Ovary (tissue), 10 donors: ENCODE measurements at places on chromosomes 16 and 17. TPM values are rescaled to one million over a fixed set of nuclear protein-coding genes. Genes with fewer than 3 reads are reported as not detected.

DNA sequence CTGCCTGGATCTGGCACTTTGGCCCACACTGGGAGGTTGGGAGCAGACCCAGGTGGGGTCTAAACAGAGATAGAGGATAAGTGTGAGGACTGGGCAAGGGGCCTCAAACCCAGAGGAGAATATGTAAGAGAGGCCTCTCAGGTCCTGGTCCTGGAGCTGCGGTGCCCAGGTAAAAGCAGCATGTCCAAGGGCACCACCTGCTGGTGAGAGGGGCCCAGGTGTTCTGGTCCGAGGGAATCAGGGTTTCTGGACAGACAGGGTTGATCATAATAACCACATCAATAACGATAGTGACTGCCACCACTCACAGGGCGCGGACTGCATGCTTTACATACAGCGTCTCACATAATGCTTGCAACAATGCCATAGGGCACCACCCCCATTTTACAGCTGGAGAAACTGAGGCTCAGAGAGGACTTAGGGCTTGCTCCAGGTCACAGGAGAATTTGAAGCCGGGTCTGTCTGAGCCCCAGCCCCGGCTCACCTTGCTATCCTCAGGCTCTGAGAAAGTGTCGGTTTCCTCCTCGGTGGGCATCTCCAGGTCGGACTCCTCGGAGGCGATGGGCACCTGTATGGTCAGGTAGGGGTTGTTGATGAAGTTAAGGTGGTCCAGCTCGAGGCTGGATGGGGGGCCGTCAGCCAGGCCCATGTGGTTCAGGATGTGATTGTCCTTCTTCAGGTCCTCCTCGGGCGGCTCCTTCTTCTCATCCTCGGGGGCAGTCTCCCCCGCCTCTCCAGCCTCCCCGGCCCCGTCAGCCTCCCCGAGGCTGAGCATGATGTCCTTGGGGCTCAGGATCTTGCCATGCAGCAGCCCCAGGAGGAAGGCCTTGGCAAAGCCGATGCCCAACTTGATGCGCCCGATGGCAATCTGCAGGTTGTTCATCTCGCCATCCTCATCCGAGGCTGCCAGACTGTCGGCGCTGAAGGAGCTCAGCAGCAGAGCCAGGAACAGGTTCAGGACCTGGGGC, 19.1 kb upstream of the CD79B start:
- DNase-seq = no peak
- no peak overlapping the region for H3K4me3 ChIP-seq
- no peaks in the 10 kb centered on the region for H3K36me3 ChIP-seq
- H3K27ac ChIP-seq = no peak overlapping the region

DNA sequence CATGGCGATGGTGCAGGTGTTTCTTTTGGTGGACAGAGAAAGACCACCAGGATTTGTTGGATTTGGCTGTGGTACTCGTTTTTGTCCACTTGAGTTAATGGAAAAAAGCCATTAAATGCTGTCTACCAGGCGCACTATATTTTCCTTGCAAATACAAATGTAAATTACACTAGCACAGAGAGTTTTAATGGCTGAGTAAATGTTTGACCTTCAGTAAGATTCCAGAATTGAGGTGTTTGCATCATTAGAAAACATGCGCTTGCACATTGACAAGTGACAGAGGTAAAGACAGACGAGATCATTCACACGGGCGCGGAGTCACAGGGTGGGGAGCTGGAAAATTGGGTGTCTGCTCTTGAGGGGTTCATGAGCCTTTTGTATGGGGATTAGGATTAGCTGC, 53.5 kb upstream of the AKTIP start:
- H3K4me3 ChIP-seq = no peak overlapping the region
- no peaks in the 10 kb centered on the region for H3K4me1 ChIP-seq
- H3K27me3 ChIP-seq = no peaks in the 10 kb centered on the region
- H3K27ac ChIP-seq = no peak overlapping the region

DNA sequence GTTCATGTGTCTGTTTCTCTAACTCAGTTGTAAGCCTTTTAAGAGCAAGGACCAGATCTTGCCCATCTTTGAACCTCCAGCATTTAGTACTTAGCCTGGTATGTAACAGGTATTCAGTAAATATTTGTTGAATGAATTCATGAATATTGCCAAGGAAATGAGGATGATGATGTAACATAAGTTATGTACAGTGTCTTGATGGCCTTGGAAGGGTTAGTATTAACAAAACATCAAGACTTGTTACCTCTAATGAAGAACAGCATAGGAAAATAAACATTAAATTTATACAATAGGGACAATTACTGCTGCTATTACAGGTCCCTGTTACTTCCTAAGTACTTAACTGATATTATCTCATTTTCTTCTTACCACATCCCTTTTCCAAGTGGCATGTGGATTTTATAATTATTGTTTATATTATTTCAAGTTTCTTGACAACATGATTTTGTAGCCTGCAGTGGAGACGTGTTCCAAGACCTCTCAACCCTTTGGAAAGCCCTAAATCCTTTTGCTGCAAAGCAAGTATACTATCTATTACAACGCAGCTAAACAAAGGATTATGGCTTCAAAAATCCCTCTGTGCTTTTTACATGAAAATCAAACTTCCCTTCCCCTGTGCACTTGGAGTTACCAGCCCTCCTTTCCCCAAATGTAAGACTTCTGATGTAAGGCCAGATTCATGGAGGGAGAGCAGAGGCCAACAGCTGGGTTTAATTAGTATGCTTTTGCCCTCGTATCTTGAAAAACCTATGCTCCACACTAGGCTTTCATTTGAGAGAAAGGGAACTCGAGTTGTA, 77.4 kb upstream of the SMIM36 start:
- H3K27me3 ChIP-seq = no peaks in the 10 kb centered on the region
- H3K4me1 ChIP-seq = peaks cover 11% of the 10 kb centered on the region
- no peaks in the 10 kb centered on the region for H3K36me3 ChIP-seq
- peak overlapping the region; percentile 47 for H3K27ac ChIP-seq
- no peak for DNase-seq
- H3K4me3 ChIP-seq = no peak overlapping the region

DNA sequence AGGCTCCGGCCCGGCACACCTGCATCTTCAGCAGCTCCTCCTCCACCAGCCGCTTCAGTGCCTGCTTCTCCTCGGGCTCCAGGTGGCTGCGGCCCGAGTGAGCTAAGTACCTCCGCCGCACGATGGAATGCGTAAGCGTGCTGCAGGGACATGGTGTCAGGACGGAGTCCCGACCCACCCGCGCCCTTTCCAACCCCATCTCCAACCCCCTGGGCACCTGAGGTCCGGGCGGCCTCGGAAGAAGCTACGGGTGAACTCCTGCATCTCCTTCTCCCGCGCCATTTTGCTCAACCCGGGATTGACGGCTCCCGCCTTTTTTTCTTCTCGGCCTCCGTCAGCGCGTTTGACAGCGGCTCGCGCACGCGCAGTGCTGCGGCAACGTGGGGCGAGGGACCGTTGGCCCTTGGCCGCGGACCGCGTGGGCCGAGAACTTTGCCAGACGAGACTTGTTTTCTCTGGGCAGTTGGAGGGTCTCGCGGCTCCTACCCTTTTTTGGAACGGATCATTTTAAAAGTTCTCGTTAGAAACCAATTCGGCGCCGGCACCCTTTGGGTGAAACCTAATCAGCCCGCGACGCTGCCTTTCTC, at the start of gene HIRIP3:
Gene HIRIP3 (minus strand): TSS at position 294 of the 587 bp plus-strand sequence. CDS start 12 bp downstream, at position 282.
- DNase-seq = peak; percentile 85
- no peaks in the 10 kb centered on the region for H3K27me3 ChIP-seq
- H3K4me1 ChIP-seq = peaks cover 3% of the 10 kb centered on the region
- peak within 1 kb of the TSS; percentile 99 for H3K27ac ChIP-seq

GRCh38 chr16:11084876-11085485, 140.6 kb downstream of the CLEC16A start:
- no peak for DNase-seq
- no peaks in the 10 kb centered on the region for H3K27me3 ChIP-seq
- H3K36me3 ChIP-seq = no peaks in the 10 kb centered on the region
- H3K4me1 ChIP-seq = peaks cover 17% of the 10 kb centered on the region

DNA sequence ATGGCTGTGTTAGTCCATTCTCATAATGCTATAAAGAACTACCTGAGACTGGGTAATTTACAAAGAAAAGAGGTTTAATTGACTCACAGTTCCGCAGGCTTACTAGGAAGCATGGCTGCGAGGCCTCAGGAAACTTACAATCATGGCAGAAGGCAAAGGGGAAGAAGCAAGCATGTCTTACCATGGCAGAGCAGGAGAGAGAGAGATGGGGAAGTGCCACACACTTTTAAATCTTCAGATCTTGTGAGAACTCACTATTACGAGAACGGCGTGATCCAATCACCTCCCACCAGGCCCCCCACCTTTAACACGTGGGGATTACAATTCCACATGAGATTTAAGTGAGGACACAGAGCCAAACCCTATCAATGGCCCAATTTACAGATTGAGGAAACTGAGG, 96.5 kb downstream of the SDK2 start:
- H3K27ac ChIP-seq = no peak overlapping the region
- no peaks in the 10 kb centered on the region for H3K4me1 ChIP-seq
- no peaks in the 10 kb centered on the region for H3K27me3 ChIP-seq
- no peak for DNase-seq

DNA sequence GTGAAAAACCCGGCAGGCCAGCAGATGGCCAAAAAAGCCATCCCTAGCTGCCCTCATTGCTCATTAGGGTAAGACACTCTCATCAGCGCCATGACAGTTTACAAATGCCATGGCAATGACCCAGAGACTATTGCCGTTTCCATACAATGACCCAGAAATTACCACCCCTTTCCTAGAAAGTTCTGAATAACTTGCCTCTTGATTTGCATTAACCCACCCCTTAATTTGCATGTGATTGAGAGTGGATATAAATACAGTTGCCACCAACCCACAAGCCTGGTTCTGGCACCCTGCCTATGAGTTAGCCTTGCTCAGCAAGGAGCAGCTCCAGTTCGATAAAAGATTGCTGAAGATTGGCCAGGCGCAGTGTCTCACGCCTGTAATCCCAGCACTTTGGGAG, 16.1 kb upstream of the C16orf54 start:
- H3K4me3 ChIP-seq = no peak overlapping the region
- no peaks in the 10 kb centered on the region for H3K27me3 ChIP-seq
- DNase-seq = no peak
- no peaks in the 10 kb centered on the region for H3K36me3 ChIP-seq

- no peaks in the 10 kb centered on the region for H3K27me3 ChIP-seq
- peak overlapping the region; percentile 83 for H3K27ac ChIP-seq
- no peak for DNase-seq
- peak overlapping the region; percentile 42 for H3K4me3 ChIP-seq
- peaks cover 6% of the 10 kb centered on the region for H3K4me1 ChIP-seq
These were observed 27.1 kb upstream of the DBNDD1 start for GRCh38 chr16:90046122-90046970.

GRCh38 chr16:31002250-31002700, 8.2 kb downstream of the STX1B start:
- H3K4me1 ChIP-seq = peaks cover 20% of the 10 kb centered on the region
- no peak overlapping the region for H3K27ac ChIP-seq
- no peak overlapping the region for H3K4me3 ChIP-seq
- no peak for DNase-seq
- H3K27me3 ChIP-seq = no peaks in the 10 kb centered on the region

DNA sequence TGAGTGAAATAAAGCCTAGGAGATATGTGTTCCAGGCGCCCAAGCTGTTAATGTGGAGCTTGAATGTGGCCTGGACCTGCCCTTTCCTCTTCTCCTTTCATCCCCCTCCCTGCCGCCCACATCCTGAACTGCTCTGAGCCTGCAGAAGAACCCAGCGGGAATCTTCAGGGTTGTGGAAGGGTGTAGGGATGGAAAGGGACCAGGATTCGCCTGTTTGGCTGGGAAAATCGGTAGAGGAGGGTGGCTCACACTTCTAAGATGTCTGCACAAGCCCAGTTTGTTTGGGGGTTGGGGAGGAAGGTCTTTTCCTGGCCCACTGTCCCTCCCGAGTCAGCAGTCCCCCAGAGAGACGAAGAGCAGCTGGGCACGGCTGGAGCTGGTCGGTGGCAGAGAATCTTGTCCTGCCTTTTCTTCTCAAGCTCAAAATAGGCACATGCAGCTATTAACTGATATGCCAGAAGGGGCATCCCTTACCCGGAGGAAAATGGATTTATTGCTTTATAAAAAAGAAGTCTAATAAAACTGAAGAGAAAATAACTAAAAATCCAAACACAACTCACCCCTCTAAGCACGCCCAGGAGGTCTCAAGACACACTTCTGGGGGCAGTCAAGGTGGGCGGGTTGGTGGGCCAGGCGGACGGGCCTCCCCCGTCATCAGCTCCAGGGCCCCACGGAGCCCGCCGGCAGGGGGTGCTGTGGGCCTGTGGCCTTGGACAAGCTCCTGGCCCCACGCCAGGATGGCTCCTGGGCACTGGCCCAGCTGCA, 11.5 kb upstream of the PITPNA start:
- peaks cover 19% of the 10 kb centered on the region for H3K4me1 ChIP-seq
- no peaks in the 10 kb centered on the region for H3K36me3 ChIP-seq
- peak overlapping the region; percentile 54 for H3K27ac ChIP-seq
- no peaks in the 10 kb centered on the region for H3K27me3 ChIP-seq

DNA sequence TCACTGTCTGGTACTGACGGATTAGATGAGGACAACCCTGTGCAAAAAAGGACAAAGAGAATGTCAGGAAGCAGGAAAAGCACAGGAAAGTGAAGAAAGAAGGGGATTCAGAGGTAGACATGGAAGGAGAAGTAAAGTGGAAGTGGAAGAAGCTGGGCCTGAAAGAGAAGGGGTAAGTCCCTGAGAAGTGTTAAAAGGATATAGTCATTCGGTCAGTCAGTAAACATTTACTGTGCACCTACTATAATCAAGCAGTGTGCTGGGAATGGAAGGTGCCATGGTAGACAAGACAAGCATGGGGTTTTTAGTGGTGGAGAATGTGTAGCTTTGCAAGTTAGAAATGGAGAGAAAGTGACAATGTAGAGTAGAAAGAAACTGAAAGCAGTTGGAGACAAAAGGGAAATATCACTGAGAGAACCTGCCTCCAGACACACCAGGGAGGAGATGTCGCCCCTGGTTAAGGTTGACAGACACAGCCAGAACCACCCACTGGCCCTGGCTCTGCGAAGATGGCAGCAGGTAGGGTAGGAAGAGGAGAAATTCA, 4.4 kb upstream of the SP2 start:
- DNase-seq = no peak
- no peaks in the 10 kb centered on the region for H3K27me3 ChIP-seq
- no peaks in the 10 kb centered on the region for H3K4me1 ChIP-seq
- H3K36me3 ChIP-seq = no peaks in the 10 kb centered on the region
- H3K27ac ChIP-seq = no peak overlapping the region

DNA sequence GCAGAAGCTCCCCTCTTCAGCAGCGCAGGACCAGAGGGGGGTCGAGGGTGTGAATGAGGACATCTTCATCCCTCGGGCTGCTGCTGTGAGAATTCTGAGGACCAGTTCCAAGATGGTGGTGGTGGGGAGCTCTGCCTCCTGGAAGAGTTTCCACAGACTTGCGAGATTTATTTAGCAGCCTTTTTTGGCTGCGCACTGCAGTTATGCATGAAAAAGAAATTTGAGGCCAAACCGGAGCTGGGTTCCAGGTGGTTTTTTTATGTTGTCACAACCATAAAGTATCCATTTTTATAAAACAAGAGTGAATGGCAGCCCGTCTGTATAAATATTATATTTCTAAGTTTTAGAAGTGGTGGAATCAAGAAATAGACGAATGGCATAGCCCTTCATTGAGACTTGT, 76.9 kb upstream of the CLEC18A start:
- no peak overlapping the region for H3K27ac ChIP-seq
- no peak overlapping the region for H3K4me3 ChIP-seq
- no peak for DNase-seq
- H3K36me3 ChIP-seq = no peaks in the 10 kb centered on the region

The CA10 gene
- 1.2 TPM for total RNA-seq

The PLCG2 gene
- 6.9 TPM for total RNA-seq

The SEPTIN12 gene
- not detected for total RNA-seq

The RRAD gene
- total RNA-seq = 43.1 TPM

The SLC12A4 gene
- 56.7 TPM for total RNA-seq
